ENCODE measurements at places on chromosomes 4 and X. TPM values are rescaled to one million over a fixed set of nuclear protein-coding genes. Genes with fewer than 3 reads are reported as not detected.

Gene RNF212
- total RNA-seq: not detected

Gene IBSP
- not detected for total RNA-seq

Gene RAB39B
- total RNA-seq: 0.05 TPM

Gene DMRTC1B
- not detected for total RNA-seq

Gene AKAP14
- not detected for total RNA-seq

Gene MAGEA1
- total RNA-seq: not detected

DNA sequence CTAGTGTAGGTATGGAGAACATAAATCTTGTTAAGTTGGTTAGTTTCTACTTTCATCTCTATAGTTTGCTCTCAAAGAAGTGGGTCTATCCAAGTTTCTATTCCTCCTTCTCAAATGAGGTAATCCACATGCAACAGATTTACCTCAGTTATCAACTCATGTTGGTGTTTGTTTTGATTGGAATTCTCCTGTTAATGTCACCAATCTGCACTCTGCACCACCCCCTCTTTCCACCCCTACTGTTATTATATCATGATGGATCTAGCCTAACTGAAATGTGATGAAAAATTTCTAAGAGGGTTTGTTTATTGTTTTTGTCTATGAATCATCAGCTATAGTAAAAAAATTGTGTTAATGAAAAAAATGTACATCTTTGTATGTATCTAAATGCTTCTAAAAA lies 66.1 kb downstream of the AGTR2 start:
- no peaks in the 10 kb centered on the region for H3K27me3 ChIP-seq
- no peaks in the 10 kb centered on the region for H3K36me3 ChIP-seq
- no peak for DNase-seq
- H3K27ac ChIP-seq: no peak overlapping the region
- H3K4me3 ChIP-seq: no peak overlapping the region

DNA sequence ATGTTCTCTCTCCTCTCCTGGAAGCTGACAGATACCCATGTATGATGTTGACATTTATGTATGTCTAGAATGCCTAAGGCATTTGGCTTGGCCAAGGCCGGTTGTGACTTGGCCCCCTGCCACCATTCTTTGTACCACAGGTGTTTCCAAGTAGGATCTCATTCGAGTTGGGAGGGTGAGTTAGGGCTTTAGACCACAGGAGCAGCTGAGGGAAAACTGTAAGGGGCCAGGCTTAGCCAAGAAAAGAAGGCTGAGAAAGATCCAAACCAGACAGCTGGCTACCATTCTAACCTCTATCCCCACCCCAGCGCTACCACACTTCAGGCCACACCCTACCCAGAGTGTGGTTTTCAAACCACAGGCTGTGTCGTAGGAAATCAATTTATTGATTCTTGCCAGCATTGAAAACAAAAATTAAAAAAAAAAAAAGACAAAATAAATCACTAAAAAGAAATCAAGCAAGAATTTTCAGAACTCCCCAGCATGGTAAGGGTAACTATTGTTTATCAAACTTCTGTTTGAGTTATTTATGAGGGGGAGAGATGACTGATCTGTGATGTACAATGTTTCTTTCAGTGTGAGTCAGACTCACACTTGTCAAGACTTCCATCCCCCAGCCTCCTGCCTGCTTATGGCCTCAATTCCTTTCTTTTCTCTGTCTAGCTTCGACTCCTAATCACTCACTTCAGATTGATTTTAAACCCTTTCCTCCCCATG lies 9.9 kb downstream of the TMSB4X start:
- no peaks in the 10 kb centered on the region for H3K27me3 ChIP-seq
- no peaks in the 10 kb centered on the region for H3K36me3 ChIP-seq
- H3K4me1 ChIP-seq: peaks cover 33% of the 10 kb centered on the region
- H3K27ac ChIP-seq: no peak overlapping the region
- no peak for DNase-seq

DNA sequence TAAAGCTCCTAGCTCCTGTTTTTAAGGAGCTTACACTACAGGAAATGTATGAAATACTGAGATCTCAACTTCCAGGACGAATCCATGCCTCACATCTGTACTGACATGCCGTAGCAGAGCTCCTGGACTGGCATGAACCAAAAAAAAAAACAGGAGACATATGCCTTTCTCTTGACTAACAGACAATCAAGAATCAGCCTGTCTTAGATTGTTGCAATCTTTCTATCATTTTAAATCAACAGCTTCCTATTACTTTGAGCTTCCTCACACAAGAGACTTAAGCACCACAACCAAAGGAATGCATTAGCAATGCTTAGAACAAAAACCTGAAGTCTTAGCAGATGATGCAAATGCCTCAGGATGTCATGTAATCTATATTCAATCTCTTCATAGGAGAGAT lies 34.7 kb upstream of the AREG start:
- peak; percentile 24 for DNase-seq
- H3K36me3 ChIP-seq: no peaks in the 10 kb centered on the region
- H3K4me1 ChIP-seq: peaks cover 33% of the 10 kb centered on the region
- H3K4me3 ChIP-seq: no peak overlapping the region

DNA sequence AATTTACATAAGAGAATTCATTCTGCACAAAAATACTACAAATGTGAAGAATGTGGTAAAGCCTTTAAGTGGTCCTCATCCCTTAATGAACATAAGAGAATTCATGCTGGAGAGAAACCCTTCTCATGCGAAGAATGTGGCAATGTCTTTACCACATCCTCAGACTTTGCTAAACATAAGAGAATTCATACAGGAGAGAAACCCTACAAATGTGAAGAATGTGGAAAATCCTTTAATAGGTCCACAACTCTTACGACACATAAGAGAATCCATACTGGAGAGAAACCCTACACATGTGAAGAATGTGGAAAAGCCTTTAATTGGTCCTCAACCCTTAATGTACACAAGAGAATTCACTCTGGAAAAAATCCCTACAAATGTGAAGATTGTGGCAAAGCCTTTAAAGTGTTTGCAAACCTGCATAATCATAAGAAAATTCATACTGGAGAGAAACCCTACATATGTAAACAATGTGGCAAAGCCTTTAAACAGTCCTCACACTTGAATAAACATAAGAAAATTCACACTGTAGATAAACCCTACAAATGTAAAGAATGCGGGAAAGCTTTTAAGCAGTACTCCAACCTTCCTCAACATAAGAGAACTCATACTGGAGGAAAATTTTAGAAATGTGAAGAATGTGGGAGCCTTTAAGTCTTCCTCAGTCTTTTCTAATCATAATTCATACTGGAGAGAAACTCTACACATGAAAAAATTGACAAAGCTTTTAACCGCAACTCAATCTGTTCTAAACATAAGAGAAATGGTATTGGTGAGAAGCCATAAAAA lies 37.4 kb downstream of the ZNF718 start:
- H3K4me1 ChIP-seq: no peaks in the 10 kb centered on the region
- H3K36me3 ChIP-seq: peaks cover 46% of the 10 kb centered on the region
- DNase-seq: no peak
- no peaks in the 10 kb centered on the region for H3K27me3 ChIP-seq

GRCh38 chr4:132596186-132596585 lies 552.9 kb upstream of the PCDH10 start:
- H3K36me3 ChIP-seq: no peaks in the 10 kb centered on the region
- H3K4me3 ChIP-seq: no peak overlapping the region
- H3K4me1 ChIP-seq: peaks cover 14% of the 10 kb centered on the region
- no peak overlapping the region for H3K27ac ChIP-seq

GRCh38 chr4:74886484-74886883 lies 46.4 kb upstream of the PARM1 start:
- H3K4me1 ChIP-seq: peaks cover 38% of the 10 kb centered on the region
- H3K4me3 ChIP-seq: peak overlapping the region; percentile 5
- peak overlapping the region; percentile 82 for H3K27ac ChIP-seq
- H3K27me3 ChIP-seq: peaks cover 6% of the 10 kb centered on the region

DNA sequence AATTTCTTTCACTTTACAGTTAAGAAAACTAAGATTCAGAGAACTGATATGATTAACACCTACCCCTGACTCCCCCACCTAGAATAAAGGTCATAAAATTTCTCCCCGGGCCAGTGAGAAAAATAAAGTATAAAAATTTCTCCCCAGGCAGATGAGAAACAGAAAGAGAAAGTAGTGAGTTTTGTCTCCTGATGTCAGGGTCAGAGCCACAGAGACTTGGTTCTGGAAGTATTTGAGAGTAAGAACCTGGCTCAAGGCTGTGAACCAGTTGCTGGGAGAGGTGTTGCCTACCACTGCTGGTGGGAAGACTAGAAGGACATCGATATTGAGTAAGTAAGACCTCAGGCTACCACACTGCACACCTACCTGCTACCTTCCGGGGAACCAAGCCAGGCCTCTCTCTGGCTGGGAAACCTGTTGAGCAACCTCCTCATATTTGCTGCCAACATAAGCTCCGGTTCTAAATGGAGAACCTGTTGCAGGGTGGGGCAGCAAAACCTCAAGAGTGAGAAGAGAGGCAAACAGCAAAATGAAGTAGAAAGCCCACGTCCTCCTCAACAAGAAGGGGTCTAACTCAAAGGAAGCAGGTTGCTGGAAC lies 104.2 kb upstream of the PUDP start:
- no peaks in the 10 kb centered on the region for H3K4me1 ChIP-seq
- peaks cover 6% of the 10 kb centered on the region for H3K36me3 ChIP-seq
- DNase-seq: no peak
- H3K27ac ChIP-seq: no peak overlapping the region

- H3K4me1 ChIP-seq: peaks cover 38% of the 10 kb centered on the region
- H3K4me3 ChIP-seq: peak overlapping the region; percentile 27
- no peaks in the 10 kb centered on the region for H3K36me3 ChIP-seq
Observed at GRCh38 chr4:74397748-74398426, 32.9 kb downstream of the EREG start.

GRCh38 chrX:126770179-126770578 lies 49.4 kb upstream of the PRR32 start:
- DNase-seq: no peak
- no peak overlapping the region for H3K27ac ChIP-seq
- no peaks in the 10 kb centered on the region for H3K27me3 ChIP-seq
- no peak overlapping the region for H3K4me3 ChIP-seq
- no peaks in the 10 kb centered on the region for H3K36me3 ChIP-seq
- H3K4me1 ChIP-seq: no peaks in the 10 kb centered on the region

DNA sequence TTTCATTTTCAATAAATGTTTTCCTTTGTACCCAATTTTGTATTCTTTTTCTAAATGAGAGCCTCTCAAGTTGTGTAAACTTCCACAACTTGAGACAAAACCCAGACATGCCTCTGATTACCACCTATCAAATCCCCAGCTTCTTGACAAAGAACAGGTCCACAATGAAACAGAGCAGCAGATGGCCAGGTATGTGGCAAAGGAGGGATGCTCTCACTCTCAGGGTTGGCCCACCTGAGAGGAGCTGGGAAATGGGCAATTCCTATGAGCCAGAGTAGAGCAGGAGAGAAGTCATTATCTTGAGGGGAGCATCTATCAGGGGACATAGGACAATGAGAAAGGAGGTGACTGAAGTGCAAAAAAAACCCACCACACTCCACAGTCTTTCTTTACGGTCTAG lies 273.5 kb upstream of the FAM241A start:
- DNase-seq: no peak
- H3K36me3 ChIP-seq: no peaks in the 10 kb centered on the region
- no peak overlapping the region for H3K27ac ChIP-seq
- H3K4me1 ChIP-seq: no peaks in the 10 kb centered on the region
- peaks cover 3% of the 10 kb centered on the region for H3K27me3 ChIP-seq
- H3K4me3 ChIP-seq: no peak overlapping the region

- H3K4me1 ChIP-seq: no peaks in the 10 kb centered on the region
- H3K4me3 ChIP-seq: no peak overlapping the region
- no peaks in the 10 kb centered on the region for H3K36me3 ChIP-seq
- no peak for DNase-seq
Observed at GRCh38 chr4:165855191-165855590, 17.8 kb upstream of the TLL1 start.

- no peak overlapping the region for H3K27ac ChIP-seq
- H3K4me3 ChIP-seq: no peak overlapping the region
- H3K4me1 ChIP-seq: peaks cover 14% of the 10 kb centered on the region
- DNase-seq: no peak
Observed at GRCh38 chr4:100430451-100430850, 87.4 kb downstream of the EMCN start.

DNA sequence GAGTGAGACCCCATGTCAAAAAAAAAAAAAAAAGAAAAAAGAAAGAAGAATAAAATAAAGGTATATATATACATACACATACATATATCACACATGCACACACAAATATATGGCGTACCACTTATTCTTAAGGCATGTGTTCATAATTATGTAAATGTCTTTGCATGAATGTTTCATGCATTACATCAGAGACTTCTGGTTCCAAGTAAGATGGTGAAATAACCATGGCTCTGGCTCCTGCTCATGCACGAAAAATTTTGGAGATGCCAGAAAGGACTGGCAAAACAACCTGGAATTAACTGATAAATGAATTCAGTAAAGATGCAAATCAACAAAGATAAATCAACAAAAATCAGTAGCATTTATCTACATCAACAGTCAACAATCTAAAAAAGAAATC lies 19.7 kb upstream of the FHIP1A start:
- peaks cover 5% of the 10 kb centered on the region for H3K4me1 ChIP-seq
- H3K36me3 ChIP-seq: no peaks in the 10 kb centered on the region
- peaks cover 1% of the 10 kb centered on the region for H3K27me3 ChIP-seq
- DNase-seq: no peak
- H3K4me3 ChIP-seq: no peak overlapping the region
- no peak overlapping the region for H3K27ac ChIP-seq

- no peaks in the 10 kb centered on the region for H3K36me3 ChIP-seq
- no peak overlapping the region for H3K4me3 ChIP-seq
- H3K4me1 ChIP-seq: no peaks in the 10 kb centered on the region
- H3K27me3 ChIP-seq: no peaks in the 10 kb centered on the region
Observed at GRCh38 chr4:23485801-23486200, 404.0 kb downstream of the PPARGC1A start.

DNA sequence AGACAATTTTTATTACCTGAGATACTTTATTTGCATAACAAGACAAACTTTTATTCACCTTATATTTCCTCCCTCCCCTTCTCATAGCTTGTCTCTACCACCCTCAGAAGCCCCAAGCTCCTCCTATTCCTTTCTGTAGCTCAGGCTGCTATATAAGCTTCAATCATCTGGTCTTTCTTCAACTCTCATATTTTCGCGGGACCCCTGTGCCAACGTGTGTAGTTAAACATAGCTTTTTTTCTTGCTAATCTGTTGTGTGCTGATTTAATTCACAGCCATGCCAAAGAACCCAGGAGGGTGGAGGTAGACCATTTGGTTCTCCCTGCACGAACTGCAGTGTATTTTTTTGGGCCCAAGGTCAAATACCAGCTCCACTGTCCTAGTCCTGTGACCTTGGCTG lies 21.1 kb upstream of the CD38 start:
- H3K36me3 ChIP-seq: no peaks in the 10 kb centered on the region
- H3K27ac ChIP-seq: no peak overlapping the region
- DNase-seq: no peak
- no peak overlapping the region for H3K4me3 ChIP-seq
- peaks cover 23% of the 10 kb centered on the region for H3K27me3 ChIP-seq

Data from HFFc6 (cell line).